Caudate nucleus (tissue), 63 donors: ENCODE measurements at places on chromosomes 7 and 10.

DNA sequence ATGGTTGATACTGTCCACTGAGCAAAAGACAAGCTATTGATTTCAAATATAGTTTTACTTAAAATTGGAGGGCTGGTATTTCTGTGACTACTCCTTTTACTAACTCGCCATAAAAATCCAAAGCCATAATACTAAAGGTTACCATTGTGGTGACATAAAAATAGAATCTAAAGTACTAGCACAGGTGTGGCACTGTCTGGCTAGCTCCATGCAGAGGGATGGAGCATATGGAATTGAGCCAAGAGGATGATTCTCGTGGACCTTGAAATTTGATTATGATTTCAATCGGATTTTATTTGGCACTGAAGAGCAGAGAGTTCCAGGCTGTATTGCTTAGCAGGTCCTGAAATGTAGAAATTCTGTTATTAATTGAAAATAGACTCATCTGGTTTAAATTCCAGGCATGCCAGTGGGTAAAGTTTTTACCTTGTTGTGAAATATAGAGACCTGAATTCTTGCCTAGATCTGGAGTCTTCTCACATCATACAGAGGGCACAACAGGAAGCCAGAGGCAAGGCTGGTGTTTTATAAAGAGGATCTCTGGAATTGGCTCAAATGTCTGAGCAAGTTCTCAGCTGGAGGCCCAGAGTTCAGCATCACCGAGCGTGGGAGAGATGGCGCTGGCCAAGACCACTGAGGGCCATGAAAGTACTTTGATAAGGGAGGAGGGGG is 29.9 kb upstream of the DLD start:
- DNase-seq, result no peak

DNA sequence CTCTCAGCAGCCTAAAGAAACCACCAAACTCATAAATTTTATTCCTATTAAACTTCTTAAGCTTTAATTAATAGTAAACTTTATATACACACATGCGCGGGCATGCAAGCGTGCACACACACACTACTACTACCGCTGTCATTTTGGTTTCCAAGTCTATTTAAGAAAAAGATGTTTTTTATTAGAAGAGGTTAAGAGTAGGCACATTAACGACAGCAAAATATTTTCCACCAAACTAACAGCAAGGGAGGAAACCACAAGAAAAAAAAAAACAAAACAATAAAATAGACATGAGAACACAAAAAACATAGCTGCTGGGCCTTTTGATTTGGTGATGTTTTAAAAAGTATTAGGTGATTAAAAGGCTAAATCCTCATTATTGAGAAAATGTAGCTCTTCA is 28.6 kb downstream of the RTKN2 start:
- DNase-seq, result no peak

DNA sequence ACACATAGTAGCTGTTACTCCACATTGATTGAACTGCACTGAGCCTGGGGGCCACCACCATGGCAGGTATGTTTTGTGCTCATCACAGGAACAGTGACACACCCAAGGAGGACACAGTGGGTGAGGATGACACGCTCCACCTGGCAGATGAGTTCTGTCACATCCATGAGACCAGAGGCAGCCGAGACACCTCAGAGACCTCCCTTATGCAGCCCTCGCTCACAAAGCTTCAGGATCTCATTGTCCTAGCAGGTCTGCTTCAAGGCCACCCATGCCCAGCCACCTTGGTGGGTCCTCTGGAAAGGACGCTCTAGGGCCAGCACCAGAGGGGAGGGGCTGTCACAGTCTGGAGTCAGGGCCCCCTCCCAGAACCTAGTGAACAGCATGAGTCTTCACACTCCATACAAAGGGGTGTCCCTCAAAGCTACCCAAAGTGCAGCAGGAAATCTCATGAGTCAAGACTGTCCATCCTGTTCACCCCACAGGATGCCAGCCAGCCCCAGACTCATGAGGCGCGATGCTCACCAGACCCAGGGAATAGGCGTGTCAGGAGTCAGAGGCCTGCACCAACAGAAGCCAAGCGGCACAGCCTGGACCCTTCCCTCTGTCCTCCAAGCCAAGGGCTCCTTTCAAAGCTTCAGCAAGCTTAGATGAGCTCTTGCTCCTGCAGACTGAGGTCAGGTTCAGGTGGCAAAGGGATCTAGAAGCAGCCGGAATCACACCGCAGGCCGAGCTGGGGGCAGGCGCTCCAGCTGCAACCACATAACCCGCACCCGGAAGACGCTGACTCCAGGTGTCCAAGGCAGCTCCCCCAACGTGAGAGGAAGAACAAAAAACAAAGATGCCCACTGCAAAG is 9.6 kb downstream of the FAM53B start:
- no peak for DNase-seq

- no peak for DNase-seq
These were observed 30.9 kb upstream of the KMT2E start for GRCh38 chr7:104983076-104983577.
